Anterior cingulate cortex (tissue), 58 donors: ENCODE measurements at places on chromosomes 1 and 21.
A peak's percentile ranks its signal among the peaks of the same experiment; 100 is the strongest.

DNA sequence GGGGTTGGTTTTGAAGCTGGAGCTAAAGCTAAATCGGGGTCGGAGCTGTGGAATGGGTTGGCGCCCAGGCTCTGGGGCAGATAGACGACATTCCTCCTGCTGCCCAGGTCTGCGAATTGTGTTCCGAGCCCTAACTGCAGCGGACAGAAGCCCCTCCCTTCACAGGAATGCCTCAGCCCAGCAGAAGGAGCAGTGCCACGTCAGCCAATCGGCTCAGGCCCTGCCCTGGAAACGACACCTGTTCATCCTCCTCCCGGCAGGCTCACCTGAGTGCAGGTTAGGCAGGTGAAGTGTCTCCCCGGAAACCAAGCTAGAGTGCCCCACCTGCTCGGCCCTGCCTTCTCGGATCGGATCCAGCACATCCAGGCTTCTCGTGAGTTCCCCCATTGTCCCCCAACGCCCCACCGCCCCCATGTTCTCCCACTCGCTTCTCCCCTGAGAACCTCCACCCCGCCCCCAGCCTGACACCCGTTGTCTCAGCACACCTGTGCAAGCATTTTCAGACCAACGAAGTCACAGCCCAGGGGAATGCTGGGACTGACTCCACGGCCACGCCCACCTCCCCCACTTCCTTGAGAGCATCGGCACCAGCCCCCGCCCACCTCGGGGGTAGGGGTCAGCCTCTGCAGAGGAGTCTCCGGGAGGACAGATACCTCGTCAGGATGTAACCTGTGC, 775 bp downstream of the TMEM125 start:
- DNase-seq = no peak

DNA sequence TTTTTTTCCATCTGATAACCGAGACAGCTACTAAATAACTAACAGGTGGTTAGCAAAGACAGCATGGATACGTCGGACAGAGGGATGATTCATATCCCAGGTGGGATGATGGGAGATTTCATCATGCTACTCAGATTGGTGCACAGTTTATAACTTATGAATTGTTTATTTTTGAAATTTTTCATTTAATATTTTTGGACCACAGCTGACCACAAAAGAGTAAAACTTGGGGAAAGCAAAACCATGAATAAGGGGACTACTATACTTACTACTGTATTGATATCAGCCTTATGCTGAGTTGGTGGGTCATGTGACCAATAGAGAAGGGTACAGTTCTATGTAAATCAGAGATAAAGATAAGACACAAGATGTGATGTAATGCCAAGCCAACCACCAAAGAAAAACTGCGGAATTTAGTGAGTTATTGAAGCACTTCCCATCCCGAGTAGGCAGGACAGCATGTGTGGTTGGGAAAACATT, 248.1 kb upstream of the C1orf105 start:
- no peak for DNase-seq

- DNase-seq = peak; percentile 47
Measured at GRCh38 chr1:16351456-16351993, 755 bp downstream of the FBXO42 start.

DNA sequence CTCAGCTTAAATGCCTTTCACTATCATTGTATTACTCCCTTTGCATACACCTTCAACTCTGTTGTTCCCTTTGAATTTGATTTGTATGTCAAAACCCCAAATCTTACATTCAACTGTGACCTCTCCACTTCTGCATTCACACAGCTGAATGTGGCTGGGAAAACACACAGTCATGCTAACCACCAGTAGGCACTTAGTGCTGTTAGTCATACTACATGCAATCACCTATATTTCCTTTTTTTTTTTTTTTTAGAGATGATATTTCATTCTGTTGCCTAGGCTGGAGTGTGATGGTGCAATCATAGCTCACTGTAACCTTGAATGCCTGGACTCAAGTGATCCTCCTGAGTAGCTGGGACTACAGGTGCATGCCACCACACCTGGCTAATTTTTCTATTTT, 16.2 kb downstream of the BTBD8 start:
- DNase-seq = no peak

DNA sequence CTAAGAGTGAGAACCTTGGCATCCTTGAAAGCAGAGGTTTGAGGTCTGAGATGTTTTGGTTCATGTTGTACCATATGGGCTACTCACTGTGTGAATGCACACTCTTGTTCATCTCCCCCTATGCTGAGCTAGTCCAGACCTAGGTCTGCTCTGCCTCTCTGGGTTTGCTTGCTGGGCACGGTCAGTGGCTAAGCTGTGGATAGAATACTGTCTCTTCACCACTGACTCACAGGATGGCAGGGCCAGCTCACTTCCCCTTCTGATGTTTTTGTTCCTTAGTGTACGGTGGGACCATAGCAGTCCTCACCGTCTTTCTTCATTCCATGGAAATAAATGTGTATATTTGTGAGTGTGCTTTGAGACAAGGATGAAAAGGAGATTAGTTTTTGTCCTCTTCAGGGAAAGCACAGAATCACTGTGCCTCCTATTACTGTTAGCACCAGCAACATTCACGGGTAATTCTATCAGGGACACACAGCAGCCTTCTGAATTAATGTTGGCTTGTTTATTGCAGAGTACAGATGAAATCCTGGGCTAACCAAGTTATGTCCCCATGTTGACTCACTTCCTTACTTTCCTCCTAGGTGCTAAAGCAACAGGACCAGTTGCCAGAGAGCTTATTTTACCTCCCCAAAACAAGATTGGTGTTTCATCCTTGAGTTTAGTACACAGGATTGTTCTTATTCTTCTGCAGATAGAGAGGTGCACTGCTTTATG, 56.9 kb upstream of the IVNS1ABP start:
- no peak for DNase-seq

DNA sequence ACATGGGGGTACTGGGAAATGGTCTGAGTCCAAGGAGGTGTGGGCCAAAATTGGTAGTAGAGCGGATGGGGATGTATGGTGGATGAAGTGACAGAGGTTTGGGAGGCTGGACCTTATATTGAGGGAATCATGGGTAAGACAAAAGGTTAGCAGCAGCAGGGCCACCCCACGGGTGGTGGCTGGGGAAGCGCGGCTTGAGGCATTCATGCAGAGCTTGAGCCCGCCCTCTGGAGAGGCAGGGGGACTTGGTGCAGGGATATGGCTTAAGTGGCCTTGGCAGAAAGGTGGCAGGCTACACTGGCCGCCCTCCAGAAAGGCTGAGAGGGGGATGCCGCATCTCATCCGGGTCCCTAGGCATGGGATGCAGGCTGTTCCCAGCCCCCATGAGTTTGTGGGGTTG, 31.5 kb downstream of the HMGB4 start:
- DNase-seq = no peak

DNA sequence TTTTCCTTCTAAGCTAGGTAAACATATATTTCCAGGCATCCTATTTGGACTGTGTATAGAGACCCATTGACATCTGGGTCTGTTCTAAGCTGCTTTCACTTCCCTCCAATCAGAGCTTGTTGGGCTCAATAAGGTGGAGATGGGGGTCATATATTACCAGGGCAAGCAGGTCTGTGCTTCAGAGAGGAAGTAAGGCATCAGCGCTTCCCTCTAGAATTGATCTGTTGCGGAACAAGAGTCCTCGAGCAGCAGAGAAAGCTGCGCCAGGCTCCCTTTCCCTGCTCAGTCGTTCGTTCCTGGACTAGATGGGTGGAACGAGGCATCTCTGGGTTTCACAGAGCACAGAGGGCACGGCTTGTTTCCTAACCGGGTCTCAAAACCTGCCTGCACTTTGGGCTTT, 63.5 kb downstream of the DISC1 start:
- no peak for DNase-seq
